ENCODE measurements at places on chromosomes 3 and 15. TPM values are rescaled to one million over a fixed set of nuclear protein-coding genes. Genes with fewer than 3 reads are reported as not detected.

DNA sequence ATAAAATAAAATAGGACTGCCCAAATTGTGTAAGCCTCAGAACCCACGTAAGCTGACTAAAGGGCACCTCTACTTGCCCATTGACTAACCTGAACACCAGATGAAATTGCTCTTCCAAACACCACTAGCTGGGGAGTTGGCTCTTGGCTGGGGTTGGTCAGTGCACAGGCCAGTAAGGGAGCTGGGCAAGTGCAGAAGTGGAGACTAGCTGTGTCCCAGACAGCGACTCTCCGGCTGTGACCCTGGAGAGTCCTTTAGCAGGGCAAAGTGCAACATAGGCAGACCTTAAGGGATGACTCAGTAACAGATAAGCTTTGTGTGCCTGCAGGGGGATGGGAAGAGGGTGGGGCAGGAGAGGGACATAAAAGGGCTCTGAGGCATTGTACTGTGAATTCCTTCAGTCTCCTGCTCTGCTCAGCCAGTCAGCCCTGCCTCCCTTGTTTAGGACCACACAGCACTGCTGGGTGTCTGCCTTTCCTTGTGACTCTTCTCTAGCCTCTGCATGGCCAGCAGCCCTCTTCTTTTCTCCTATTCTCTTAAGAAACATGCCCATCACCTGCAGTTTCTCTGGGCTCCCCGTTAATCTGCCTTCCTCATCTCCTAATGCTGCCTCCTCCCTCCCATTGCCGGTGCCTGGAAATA lies 13.2 kb downstream of the NR1I2 start:
- no peak for DNase-seq

DNA sequence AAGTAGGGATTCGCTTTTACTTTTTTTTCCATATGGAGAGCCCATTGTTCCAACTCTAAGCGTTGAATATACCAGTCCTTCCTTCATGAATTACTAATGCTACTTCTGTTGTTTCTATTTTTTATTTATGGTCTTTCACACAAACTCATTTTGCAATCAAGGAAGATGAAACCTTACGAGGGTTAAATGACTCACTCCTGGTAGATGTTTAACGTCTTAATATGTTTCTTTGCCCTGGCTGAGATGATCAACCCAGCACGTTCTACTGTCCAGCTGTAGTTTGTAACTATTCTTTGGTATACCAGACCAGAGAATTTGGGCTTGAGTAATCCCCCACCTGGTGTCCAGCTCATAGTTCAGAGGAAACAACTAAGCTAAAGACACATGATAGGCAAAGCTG lies 23.1 kb downstream of the CDCP1 start:
- peak; percentile 94 for DNase-seq

GRCh38 chr3:61264281-61264680 lies 13.0 kb upstream of the FHIT start:
- DNase-seq = no peak

DNA sequence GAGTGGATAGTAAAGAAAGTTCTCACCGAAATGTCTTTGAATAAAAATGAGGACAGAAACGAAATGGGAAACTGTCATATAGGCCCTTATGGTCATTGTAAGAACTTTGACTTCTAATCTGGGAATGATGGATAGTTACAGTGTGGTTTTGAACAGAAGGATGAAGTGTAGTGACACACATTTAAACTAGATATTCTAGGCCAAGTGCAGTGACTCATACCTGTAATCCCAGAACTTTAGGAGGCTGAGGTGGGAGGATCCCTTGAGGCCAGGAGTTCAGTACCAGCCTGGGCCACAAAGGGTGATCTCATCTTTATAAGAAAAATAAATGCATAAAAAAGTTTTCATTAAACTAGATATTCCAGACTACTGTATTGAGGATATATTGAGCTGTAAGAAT lies 452.8 kb downstream of the ROBO1 start:
- no peak for DNase-seq

Gene CDCP1
- 61.3 TPM for polyA plus RNA-seq

All from foreskin keratinocyte (primary cell).